ENCODE measurements at places on chromosomes 16 and 17.

DNA sequence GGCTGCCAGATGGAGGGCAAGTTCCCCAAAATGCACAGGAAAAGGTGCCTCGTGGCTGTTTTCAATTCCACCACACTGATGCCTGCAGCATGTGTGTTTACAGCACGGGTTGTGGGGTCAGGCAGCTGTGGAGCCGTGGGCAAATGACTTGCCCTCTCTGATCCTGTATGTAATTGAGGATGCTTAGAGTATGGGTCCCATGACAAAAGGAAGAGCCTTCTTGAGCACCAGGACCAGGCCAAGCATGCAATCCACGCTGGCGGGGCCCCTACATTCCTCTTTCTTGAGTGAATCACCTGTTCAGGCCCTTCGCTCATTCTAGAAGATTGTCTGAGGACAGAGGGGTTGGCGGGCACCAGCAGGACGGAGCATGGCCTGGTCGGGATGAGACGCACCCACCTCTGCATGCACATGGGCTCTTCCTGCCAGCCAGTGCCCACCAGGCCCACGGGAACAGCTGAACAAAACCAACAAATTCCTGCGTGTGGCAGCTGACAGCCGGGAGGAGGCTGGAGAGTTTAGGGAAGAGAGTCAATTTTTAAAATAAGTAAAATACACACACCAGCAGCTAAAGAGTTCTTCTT is 1.4 kb upstream of the CTRB2 start:
- DNase-seq, result no peak

DNA sequence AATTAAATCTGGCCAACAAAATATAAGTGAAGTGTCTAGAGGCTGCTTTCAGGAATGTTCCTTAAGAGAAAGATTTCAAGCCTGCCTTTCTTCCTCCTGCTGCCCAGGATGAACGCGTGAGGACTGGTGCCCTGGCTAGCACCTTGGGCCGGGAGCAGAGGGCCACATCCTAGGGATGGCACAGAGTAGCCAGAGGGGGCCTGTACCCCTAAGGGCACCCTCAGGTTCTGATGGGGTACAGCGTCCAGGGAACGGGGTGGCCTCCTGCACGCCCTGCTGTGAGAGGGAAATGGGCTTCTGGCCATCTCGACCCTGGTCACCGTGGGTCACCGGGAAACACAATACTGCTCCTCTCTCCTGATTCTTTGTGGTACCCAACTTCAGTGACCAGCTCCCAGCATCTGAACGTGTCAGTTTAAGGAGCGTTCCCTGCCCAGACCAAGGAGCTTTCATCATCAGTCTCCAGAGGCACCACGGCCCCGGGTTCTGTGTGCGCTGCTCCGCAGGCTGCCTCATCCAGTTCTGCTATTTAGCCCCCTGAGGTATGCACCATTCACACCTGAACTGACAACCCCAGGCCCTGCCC is 40.3 kb downstream of the MAP1LC3B start:
- no peak for DNase-seq

DNA sequence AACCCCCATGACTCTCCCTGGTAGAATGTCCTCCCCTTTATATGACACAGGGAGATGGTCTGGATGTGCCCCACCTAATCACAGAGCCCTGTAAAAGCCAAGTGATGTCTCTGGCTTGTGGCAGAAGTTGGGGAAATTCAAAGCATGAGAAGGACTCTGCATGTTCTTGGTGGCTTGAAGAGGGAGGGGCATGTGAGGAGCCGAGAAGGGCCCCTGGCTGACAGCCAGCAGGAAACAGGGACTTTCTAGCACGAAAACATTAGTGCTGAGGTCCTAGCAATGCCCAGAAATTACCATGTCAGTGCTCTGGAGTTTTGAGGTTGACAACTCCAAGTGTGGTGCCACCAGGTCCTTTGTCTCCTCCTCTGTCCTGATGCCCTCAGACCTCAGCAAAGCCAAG is 75.9 kb downstream of the USP22 start:
- DNase-seq, result no peak

DNA sequence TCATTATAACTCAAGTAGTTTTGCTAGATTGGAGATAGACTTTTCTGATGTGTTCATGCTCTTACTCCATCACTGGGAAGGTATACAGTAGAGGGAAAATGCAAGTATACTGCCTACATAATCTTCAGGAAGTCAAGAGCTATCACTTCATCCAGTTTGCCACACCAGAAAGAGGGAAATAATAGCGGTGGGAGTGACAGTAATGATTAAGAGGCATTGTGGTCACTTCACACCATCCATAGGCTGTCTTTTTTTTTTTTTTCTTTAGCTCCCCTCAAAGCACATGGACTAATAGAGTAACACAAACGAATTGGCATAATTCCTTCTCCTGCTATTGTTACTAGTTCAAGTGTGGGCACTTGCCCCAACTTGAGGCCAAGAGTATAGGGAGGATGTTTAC is 28.4 kb upstream of the HLF start:
- DNase-seq, result no peak

- peak; percentile 66 for DNase-seq
Observed at GRCh38 chr17:18261146-18261515, 669 bp downstream of the MIEF2 start.

DNA sequence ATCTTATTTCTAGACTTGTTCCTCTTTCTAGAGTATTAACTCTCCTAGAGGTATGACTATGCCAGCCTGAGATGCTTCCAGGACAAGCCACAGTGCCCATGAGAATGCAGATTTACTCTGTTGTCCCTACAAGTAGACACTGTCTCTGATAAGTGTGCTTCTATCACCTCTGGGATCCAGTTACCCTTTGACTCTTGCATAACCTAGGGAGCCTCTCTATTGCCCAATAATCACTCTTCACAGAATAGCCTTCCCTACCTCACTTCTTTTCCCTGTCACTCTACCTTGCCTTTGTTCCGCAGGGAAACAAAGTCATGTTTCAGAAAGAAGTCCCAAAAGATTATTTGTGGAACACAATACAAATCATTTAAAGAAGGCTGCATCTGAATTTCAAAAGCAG is 1.6 kb upstream of the KRT34 start:
- no peak for DNase-seq

GRCh38 chr17:32519228-32520103 is 32.7 kb downstream of the CDK5R1 start:
- peak; percentile 63 for DNase-seq

- DNase-seq, result no peak
Observed at GRCh38 chr16:75099075-75099667, 17.4 kb downstream of the LDHD start.
